Germinal center (tissue), 1 donor: ENCODE measurements at places on chromosomes 11 and 22.

GRCh38 chr11:125404811-125405790, 91.0 kb downstream of the FEZ1 start:
- peak; percentile 77 for DNase-seq

GRCh38 chr11:61545921-61546320, 35.0 kb downstream of the SYT7 start:
- no peak for DNase-seq

- no peak for DNase-seq
Measured at GRCh38 chr22:22233081-22233480, 11.5 kb upstream of the VPREB1 start.

- peak; percentile 66 for DNase-seq
Measured at GRCh38 chr11:45146072-45147016, at the start of gene PRDM11. Gene PRDM11 (plus strand): TSS chr11:45146639. CDS start chr11:45181767, 35,128 bp downstream.

- DNase-seq: no peak
Measured at GRCh38 chr11:33582636-33583325, 117.8 kb downstream of the C11orf91 start.

DNA sequence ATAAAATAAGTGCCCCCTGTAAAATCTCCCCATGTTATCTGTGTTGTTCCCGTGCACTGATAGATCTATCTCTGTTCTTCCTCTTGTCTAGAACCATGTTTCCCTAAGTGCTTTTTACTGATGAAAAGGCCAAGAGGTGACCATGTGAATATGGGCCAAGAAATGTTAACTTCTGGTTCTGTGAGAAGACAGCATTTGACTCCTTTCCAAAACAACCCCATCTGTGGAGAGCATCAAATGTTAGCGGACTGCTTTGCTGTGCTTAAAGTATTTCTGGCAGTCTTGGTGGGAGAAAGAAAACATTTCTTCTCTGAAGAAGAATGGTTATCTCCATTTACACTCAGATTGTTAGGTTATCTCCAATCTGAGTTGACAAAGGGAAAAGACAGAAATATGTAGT, 58.6 kb upstream of the GUCY1A2 start:
- DNase-seq: no peak

- no peak for DNase-seq
Measured at GRCh38 chr22:49998718-49999062, 13.9 kb downstream of the IL17REL start.

GRCh38 chr22:46737976-46738646, at the start of gene CERK:
Gene CERK (minus strand): TSS chr22:46738252. CDS start chr22:46738148, 104 bp downstream.
- DNase-seq: peak; percentile 74

DNA sequence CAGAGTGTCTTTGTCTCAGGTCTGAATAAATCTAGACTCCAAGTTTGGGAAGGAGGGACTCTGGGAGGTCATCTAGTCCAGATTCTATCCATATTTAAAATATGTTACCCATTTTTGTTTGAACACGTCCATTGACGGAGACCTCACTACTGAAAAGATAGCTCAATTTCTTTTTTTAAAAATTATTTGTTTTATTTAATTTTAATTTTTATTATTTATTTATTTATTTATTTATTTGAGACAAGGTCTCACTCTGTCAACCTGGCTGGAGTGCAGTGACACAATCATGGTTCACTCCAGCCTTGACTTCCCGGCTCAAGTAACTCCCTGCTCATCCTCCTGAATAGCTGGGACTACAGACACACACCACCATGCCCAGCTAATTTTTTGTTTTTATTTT, 89.5 kb upstream of the SNX19 start:
- DNase-seq: no peak

DNA sequence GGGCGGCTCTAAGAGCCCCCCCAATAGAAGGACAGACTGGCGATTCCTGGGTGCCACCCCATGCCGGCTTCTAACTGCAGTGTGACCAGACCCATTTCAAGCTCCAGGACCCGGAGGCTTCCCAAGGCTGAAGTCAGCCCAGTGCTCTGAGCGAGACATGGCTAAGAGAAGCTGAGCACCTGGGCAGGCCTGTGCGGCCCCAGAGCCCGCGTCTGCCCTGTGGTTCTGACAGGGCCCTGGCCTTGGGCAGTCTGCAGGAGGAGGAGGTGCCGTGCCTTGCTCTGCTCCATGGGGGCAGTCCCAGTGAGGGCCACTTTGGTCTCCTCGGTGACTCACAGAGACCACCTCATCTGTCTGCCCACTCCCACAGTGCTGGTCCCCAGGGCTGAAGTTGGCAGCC, 1314.2 kb downstream of the BRD1 start:
- no peak for DNase-seq

- no peak for DNase-seq
Measured at GRCh38 chr11:125455851-125456250, 40.2 kb downstream of the FEZ1 start.

- DNase-seq: no peak
Measured at GRCh38 chr11:67261640-67261945, 4.7 kb upstream of the GRK2 start.

GRCh38 chr11:62830904-62831519, 839 bp downstream of the STX5 start:
- peak; percentile 51 for DNase-seq

DNA sequence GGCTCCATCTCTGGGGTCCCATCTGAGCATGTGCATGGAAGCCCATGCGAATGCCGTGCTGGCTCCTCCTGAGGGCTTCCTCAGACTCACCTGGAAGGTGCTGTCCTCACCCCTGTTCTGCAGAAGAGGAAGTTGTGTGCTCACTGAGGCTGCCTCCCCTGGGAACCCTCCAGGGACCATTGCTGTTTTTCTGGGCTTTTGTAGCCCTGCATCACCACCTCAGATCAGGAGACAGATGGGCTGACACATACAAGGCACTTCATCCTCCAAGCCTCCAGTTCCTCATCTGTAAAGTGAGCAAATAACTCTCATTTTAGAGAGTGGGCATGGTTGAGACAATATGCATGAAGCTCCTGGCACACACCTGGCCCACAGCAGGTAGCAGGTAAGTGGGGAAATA, 12.1 kb upstream of the LRRC32 start:
- DNase-seq: no peak

DNA sequence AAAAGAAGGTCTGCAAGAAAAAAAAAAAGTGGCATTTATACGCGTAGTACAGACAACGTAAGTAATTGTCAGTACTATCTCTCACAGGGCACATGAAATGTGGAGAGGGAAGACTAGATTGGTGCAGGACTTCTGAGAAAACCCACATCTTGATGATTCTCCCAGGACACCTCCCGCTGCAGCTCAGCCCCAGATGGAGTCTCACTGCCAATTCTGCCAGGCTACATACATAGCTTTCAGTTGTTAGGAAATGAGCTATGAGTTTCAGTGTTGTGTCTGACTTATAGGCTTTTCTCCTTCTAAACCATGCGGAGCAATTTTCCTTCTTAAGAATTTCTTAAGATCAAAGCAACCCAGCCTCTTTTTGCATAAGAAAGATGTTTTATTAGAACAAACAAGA, 9.6 kb downstream of the OR5A2 start:
- DNase-seq: no peak

DNA sequence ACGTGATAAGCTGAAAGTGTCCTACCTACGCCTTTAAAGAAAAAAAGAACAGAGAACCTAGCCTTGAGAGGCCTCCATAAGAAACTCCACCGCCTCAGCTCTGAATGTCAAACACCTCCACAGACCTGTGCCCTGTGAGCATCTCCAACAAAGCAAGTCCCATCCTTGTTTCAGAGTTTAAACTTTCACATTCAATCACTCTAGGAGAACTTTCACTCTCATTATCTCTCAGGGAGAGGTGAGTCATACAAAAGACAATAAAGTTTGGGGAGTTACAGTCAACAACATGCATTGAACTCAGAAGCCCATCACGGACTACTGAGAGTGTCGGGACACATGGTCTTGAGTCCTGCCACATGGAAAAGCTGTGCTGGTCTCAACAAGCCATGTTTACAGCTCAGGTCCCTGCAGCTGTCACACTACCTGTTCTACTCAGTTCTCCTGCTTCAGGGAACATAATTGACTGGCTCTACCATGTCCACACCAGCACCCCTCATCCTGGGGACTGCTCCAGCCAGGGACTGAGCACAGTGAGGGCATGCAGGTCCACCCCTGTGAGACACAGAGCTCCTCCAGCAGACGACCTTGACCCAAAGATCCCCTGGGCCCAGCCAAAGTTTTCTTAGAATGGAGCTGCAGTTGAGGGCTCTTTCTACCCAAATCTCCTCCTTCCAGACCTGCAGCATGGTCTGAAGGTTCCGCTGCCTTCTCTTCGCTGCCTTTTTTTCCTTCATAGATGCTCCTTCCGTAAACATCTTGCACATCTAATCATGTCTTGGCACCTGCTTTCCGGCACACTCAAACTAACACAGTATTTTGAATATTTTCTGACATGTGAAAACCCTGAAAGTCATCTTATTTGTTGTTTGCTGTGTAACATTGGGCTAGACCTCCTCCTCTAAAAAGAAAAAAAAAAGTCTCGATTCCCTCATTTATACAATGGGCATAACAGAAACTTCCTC, 114.9 kb downstream of the ETS1 start:
- DNase-seq: no peak

GRCh38 chr22:44127356-44127755, 53.4 kb upstream of the PARVG start:
- DNase-seq: no peak

DNA sequence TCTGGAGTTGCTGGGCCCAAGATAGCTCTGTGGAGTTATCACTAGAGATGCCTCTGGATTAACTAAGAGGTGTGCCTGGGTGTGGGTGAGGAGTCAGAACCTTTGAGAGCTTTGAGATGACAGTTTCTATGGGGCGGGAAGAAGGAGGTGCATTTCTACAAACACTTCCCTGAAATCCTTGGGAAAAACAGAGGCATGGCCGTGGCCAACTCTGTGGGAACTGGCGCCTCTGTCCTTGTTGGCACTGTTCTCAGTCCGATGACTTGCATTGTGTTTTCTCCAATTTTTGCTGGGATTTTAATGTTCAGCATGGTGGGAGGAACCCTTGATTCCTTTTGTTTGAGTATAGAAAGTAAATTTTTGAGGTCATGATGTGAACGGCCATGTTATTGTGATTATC, 115.8 kb upstream of the PARVA start:
- no peak for DNase-seq

DNA sequence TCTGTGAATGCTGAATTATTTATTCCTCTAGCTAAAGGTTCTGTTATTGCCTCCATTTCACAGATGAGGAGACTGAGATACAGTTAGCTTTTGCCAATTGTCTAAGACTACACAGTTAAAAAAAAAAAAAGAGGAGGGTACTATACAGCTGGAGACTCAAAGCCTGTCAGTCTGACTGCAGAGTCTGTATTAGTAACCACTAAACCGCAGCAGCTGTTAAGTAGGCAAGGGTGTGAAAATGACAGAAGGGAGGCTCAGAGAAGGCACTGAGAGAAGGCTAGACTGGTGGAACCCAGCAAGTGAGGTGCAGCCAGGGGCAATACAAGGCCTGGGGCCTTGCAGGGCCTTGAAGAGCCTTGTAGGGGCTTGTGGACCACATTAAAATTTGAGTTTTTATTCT, 181.2 kb downstream of the CSNK2A3 start:
- no peak for DNase-seq

GRCh38 chr22:46725096-46725495, 13.0 kb downstream of the CERK start:
- no peak for DNase-seq

GRCh38 chr11:118222437-118222836, 2.4 kb downstream of the JAML start:
- DNase-seq: no peak

DNA sequence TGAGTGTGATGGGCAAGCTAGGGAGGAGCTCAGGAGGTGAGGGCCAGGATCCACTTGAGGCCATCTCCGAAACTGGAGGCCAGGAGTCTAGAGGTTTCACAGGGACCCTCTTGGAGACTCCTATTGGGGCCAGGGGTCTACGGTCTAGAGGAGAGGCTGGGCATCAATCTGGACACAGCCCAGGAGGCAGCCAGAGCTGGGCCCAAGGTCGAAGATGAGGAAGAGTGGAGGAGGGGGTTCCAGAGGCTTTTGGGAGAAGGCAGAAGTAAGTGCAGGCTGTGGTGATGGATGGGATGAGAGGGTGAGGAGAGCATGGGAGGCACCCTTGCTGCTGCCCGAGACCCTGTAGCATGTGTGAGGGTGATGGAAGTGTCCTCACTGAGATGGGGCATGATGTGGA, 56.6 kb downstream of the LRRC32 start:
- no peak for DNase-seq

GRCh38 chr11:72951888-72952287, 137.7 kb downstream of the ATG16L2 start:
- DNase-seq: peak; percentile 54

DNA sequence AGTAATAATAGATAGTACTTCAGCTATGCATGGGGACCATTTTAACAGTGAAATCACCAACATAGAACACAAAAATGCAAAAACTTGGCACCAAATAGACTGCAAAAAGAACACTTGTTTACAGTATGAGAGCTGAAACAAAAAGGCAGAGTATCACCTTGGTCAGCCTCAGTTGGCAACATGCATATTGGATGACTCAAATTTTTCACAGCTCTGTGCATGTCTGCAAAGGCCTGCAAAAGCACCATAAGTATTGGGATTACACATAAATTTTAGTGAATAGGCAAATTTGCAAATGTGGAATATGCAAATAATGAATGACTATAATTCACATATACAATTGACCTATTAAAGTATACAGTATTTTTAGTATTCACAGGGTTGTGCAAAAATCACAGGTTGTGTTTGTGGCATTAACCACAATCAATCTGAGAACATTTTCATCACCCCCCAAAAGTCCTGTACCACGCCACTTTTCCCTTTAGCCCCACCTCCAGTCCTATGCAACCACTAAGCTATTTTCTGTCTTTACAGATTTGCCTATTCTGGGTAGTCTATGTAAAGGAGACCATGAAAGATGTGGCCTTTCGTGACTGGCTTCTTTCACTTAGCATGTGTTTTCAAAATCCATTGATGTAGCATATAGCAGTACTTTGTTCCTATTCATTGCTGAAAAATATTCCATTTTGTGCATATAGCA, 47.2 kb downstream of the CCDC15 start:
- no peak for DNase-seq

GRCh38 chr11:41119484-41119883, 340.0 kb downstream of the LRRC4C start:
- DNase-seq: no peak

DNA sequence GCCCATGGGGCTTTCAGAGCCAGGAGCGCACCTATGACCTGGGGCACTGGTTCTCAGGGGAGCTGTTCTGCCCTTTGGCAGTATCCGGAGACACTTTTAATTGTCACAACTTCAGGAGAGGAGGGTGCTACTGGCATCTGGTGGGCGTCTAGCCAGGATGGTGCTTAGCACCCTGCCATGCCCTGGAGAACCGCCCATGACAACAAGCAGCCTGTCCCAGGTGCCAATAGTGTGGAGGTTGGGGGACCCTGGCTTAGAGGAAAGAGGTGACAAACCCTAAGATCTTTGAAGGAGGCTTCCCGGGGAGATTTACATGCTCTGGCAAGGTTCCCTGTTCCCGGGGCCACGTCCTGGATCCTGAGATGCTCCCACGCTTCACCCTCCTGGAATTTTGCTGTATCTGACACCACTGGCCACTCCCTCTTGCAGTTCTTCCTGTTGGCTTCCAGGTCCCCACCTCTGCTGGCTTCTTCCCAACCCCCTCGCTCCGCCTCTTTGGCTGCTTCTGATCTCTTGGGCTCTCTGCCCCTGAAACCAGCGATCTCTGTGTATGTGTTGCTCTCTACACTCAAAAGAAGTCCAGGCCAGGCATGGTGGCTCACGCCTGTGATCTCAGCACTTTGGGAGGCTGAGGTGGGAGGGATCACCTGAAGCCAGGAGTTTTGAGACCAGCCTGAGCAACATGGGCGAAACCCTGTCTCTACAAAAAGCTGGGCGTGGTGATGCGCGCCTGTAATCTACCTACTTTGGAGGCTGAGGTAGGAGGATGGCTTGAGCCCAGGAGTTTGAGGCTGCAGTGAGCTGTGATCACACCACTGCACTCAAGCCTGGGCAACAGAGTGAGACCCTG, 31.1 kb downstream of the FADS3 start:
- DNase-seq: no peak

GRCh38 chr22:36486619-36487384, 5.4 kb upstream of the TXN2 start:
- DNase-seq: no peak
